ENCODE measurements at places on chromosomes 5 and 9.
A peak's percentile ranks its signal among the peaks of the same experiment; 100 is the strongest.

- DNase-seq, result no peak
- no peak overlapping the region for H3K4me3 ChIP-seq
- H3K36me3 ChIP-seq, result no peaks in the 10 kb centered on the region
- H3K27me3 ChIP-seq, result no peaks in the 10 kb centered on the region
These were observed 166.2 kb downstream of the AUH start for GRCh38 chr9:91195372-91196012.

DNA sequence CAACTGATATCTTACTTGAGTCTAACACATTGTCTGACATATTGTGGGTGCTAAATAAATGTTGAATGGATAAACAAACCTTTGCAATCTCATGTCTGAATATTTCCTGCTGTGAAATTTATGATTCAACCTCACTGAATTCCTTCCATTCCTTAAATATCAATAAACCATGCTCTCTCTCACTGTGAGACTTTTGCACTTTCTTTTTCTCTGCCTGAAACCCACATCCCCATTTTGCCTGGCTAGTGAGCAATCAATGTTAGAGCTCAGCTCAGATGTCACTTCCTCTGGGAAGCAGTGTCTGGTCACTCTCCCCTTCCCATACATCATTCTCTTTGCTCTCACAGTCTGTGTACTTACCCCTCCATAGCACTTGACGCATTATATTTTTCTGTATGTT, 383.7 kb upstream of the TRPC7 start:
- H3K27me3 ChIP-seq, result no peaks in the 10 kb centered on the region
- no peak overlapping the region for H3K4me3 ChIP-seq
- no peak overlapping the region for H3K27ac ChIP-seq
- H3K36me3 ChIP-seq, result no peaks in the 10 kb centered on the region
- no peak for DNase-seq
- H3K4me1 ChIP-seq, result no peaks in the 10 kb centered on the region

- no peaks in the 10 kb centered on the region for H3K36me3 ChIP-seq
- H3K27me3 ChIP-seq, result no peaks in the 10 kb centered on the region
- H3K27ac ChIP-seq, result no peak overlapping the region
- no peak overlapping the region for H3K4me3 ChIP-seq
These were observed 57.7 kb downstream of the FGF18 start for GRCh38 chr5:171477101-171477500.

- H3K4me3 ChIP-seq, result peak overlapping the region; percentile 90
- peak; percentile 77 for DNase-seq
- peaks cover 46% of the 10 kb centered on the region for H3K4me1 ChIP-seq
- H3K27me3 ChIP-seq, result no peaks in the 10 kb centered on the region
These were observed 1.5 kb upstream of the RFX3 start for GRCh38 chr9:3526997-3527940.

DNA sequence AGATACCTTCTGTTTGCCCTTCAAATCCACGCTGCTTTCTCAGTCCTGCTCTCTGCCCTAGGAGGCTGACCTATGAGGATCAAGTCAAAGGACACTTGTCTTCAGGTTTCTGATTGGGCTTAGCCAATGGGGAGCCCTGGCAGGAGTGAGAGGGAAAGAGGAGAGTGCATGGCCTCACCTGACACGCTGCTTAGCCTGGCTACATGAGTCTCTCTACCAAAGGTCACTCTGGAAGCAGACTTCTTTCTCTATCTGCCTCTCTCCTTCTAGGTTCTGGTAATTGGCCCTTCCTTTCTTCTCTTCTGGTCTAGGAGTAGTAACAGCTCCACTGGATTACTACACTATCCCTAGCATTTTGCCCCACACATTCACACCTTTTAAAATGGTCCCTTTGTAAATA, 13.1 kb downstream of the ARSB start:
- DNase-seq, result no peak
- H3K27ac ChIP-seq, result no peak overlapping the region
- H3K4me3 ChIP-seq, result no peak overlapping the region
- H3K4me1 ChIP-seq, result peaks cover 22% of the 10 kb centered on the region

DNA sequence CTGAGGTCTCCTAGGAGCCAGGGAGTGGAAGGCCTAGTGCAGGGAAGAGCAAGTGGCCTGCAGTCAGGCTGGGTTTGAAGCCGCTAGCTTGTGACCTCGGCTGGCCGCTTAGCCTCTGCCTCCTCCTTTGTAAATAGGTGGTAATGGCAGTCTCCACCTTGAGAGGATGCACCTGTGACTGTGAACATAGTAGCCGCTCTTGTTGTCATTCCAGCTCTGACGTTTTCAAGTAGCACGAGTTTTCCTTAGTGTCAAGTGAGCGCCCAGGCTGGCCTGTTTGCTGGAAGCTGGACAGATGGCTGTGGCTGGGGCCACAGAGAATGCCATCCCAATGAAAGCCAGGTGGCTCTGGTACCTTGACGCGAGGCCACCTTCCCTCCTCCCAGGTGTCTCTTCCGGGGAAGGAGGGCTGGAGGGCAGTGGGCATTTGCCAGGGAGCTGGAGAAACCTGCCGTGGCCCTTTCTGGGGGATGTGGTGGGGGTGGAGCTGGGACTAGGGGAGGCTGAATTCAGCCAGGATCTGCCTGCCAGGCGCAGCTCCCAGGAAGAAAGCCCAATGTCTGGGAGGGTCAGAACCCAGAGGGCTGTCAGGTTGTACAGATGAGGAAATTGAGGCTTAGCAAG, 2.5 kb downstream of the ASS1 start:
- peak overlapping the region; percentile 41 for H3K27ac ChIP-seq
- peaks cover 72% of the 10 kb centered on the region for H3K4me1 ChIP-seq
- H3K27me3 ChIP-seq, result peaks cover 85% of the 10 kb centered on the region
- DNase-seq, result no peak

DNA sequence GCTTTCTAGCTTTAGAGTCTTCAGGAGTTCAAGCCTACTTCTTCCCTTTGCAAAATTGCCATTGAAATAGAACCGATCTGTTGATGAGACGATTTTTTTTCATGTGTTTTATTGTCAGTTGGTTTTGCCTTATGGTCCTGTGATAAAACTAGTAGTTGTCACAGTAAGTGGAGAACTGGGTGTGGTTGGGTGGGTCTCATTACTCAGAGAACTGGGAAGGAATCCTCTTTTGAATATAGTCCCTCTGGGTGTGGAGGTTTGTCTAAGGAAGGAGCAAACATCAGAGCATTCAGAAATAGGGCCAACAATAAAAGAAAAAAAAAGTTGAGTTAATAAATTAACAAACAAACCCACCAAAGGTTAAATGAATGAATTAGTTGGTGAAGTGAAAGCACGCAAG, 69.0 kb downstream of the ALDH1A1 start:
- no peak for DNase-seq
- no peak overlapping the region for H3K4me3 ChIP-seq
- no peaks in the 10 kb centered on the region for H3K36me3 ChIP-seq
- no peaks in the 10 kb centered on the region for H3K27me3 ChIP-seq
- H3K4me1 ChIP-seq, result no peaks in the 10 kb centered on the region

- no peaks in the 10 kb centered on the region for H3K36me3 ChIP-seq
- H3K4me3 ChIP-seq, result no peak overlapping the region
- H3K27me3 ChIP-seq, result no peaks in the 10 kb centered on the region
- DNase-seq, result no peak
- no peak overlapping the region for H3K27ac ChIP-seq
These were observed 53.1 kb downstream of the NXNL2 start for GRCh38 chr9:88587885-88588649.

GRCh38 chr5:147686421-147686820, 96.1 kb downstream of the JAKMIP2 start:
- H3K27ac ChIP-seq, result no peak overlapping the region
- DNase-seq, result no peak
- no peaks in the 10 kb centered on the region for H3K27me3 ChIP-seq
- H3K36me3 ChIP-seq, result no peaks in the 10 kb centered on the region
- no peak overlapping the region for H3K4me3 ChIP-seq

- peaks cover 13% of the 10 kb centered on the region for H3K36me3 ChIP-seq
- H3K27me3 ChIP-seq, result no peaks in the 10 kb centered on the region
- H3K4me3 ChIP-seq, result no peak overlapping the region
- DNase-seq, result no peak
- no peak overlapping the region for H3K27ac ChIP-seq
These were observed 11.1 kb downstream of the MED27 start for GRCh38 chr9:132068605-132069004.

- no peak overlapping the region for H3K4me3 ChIP-seq
- DNase-seq, result no peak
- H3K27me3 ChIP-seq, result no peaks in the 10 kb centered on the region
- H3K36me3 ChIP-seq, result no peaks in the 10 kb centered on the region
These were observed 197.3 kb downstream of the MELK start for GRCh38 chr9:36770025-36770424.

GRCh38 chr9:16484180-16484579, 386.3 kb downstream of the BNC2 start:
- DNase-seq, result no peak
- H3K27me3 ChIP-seq, result no peaks in the 10 kb centered on the region
- no peaks in the 10 kb centered on the region for H3K4me1 ChIP-seq
- no peak overlapping the region for H3K4me3 ChIP-seq
- no peaks in the 10 kb centered on the region for H3K36me3 ChIP-seq
- no peak overlapping the region for H3K27ac ChIP-seq

GRCh38 chr9:3880851-3881250, 355.1 kb upstream of the RFX3 start:
- no peak overlapping the region for H3K4me3 ChIP-seq
- H3K36me3 ChIP-seq, result no peaks in the 10 kb centered on the region
- DNase-seq, result no peak
- H3K27me3 ChIP-seq, result no peaks in the 10 kb centered on the region
- no peak overlapping the region for H3K27ac ChIP-seq

DNA sequence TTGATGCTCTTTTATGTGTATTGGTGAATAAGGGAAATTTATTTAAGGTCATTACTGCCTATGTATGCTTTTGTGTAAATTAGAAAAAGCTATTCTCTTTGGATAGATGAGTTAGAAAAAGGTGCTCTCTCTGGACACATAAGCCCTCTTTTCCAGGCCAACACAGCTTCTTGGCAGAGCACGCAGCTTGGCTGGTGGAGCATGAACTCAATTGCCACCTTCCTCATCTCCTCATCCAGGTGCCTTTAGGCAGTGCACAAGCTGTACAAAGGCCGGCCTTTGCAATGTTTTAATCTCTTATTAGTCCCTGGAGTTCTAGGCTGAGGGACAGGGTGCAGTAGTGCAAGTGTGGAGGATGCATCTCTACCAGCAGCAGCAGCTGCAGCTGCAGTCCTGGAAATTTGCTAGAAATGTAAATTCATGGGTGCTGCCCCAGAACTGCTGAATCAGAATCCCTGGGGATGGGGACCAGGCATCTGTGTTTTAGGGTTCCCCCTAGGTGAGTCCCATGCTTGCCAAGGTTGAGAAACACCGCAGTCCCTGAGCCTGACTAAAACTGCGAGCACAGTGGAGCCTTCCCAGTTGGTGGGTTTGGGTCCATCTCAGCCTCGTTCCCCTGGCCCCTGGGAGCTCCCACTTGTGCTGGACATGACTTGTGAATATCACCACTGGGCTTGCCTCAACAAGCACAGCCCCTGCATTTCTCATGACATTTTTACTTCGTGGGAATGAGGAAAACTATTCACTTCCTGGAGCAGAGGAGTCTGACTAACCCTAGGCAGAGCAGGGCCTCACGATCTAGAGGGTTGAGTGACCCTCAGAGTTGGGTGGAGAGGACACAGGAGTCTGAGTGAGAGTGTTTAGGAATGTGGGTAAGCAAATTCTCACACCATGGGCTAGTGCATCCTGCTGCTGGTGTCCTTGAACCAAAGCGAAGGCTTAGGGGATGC, 272.3 kb downstream of the ZSWIM6 start:
- H3K4me3 ChIP-seq, result no peak overlapping the region
- DNase-seq, result no peak
- no peaks in the 10 kb centered on the region for H3K36me3 ChIP-seq
- H3K27me3 ChIP-seq, result peaks cover 3% of the 10 kb centered on the region

DNA sequence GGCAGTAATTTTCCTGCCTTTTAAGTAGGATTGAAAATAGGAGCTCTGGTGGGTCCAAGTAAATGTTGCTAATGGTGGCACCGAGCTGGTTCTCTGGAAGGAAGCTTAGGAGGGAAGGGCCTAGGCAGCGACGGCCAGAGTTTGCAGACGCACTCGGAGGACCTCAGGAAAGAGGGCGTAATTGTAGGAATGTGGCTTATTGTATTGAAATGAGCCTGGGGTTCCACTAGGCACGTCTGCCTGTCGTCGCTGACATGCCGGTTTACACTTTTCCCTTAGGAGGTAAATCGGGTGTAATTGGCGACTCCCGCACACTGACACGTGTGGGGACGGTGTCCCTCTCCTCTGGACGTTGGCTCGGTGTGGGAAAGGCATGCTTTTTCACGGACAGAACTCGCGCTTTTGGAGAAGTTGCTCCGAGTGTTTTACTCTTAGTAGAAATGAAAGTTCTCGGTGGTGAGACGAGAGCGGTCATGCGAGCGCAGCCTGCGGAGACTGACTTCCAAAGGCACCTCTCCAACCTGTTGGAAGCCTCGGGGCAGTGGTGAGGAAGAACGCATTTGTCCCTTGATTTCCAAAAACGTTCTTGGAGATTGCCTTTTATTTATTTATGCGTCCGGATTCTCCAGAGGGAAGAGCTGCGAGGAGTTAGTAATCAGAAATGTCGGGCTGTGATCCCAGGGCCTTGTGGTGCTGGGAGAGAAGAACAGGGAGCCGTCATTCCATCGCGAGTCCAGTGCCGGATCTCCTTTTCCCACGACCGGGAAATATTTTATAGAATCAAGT, 1.3 kb downstream of the NR4A3 start:
- H3K4me1 ChIP-seq, result peaks cover 79% of the 10 kb centered on the region
- no peak overlapping the region for H3K27ac ChIP-seq
- H3K4me3 ChIP-seq, result peak overlapping the region; percentile 94
- H3K36me3 ChIP-seq, result no peaks in the 10 kb centered on the region
- DNase-seq, result peak; percentile 78

- H3K27ac ChIP-seq, result peak overlapping the region; percentile 59
- no peaks in the 10 kb centered on the region for H3K36me3 ChIP-seq
- no peak overlapping the region for H3K4me3 ChIP-seq
- peaks cover 45% of the 10 kb centered on the region for H3K4me1 ChIP-seq
- DNase-seq, result peak; percentile 91
These were observed 179.7 kb upstream of the ANKRD55 start for GRCh38 chr5:56412601-56413379.

DNA sequence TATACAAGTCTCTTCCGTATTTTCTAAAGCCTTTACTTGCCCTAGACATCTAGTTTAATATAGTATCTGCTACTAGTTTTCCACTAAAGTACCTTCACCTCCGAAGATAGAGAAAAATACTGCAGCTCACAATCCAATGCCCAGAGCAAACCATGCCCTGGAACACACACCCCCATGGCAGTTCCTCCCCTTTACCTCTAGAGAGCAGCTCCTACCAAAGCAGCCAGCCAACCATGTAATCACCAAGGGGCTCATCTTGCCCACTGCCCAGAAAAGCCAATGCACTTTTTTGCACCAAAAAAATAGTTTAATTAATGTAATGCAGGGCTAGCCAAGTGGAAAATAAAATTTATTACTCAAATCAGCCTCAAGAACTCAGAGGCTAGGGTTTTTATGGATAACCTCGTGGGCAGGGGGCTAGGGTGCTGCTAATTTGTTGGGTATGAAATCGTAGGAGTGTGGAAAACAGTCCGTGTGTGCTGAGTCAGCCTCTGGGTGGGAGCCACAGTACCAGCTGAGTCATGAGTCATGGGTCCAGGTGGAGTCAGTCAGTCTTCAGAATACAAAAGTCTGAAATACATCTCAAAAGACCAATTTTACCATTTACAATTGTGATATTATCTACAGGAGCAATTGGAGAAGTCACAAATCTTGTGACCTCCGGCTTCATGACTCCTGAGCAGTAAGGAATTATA, 120.1 kb upstream of the ACO1 start:
- H3K4me1 ChIP-seq, result no peaks in the 10 kb centered on the region
- H3K27ac ChIP-seq, result no peak overlapping the region
- no peaks in the 10 kb centered on the region for H3K27me3 ChIP-seq
- no peak overlapping the region for H3K4me3 ChIP-seq

Measured in spleen (tissue), 13 donors.